ENCODE measurements at places on chromosomes 16 and 17.

DNA sequence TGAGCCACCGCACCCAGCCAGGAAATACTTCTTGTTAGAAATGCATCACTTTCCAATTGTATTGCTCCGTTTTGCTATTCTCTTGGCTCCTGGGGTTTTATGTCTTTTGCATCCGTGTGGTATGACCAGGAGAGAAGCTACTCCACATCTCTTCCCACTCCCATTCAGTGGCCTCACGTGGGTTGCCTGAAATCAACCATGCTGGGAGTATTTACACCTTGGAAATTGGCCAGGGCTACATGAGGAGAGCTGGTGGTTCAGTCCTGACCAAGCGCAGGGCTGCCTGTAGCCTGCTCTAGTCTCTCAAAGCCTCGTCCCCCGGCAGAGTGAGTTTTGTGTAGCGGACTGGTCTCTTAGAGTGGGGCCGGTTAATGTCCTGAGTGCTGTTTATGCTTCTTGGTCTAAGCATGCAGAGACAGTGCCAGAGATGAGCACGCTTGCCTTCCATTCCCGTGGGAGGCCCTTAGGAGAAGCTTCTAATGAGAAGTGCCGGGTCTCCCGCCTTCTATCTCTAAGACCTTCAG lies 3.8 kb downstream of the WFDC1 start:
- DNase-seq, result no peak

DNA sequence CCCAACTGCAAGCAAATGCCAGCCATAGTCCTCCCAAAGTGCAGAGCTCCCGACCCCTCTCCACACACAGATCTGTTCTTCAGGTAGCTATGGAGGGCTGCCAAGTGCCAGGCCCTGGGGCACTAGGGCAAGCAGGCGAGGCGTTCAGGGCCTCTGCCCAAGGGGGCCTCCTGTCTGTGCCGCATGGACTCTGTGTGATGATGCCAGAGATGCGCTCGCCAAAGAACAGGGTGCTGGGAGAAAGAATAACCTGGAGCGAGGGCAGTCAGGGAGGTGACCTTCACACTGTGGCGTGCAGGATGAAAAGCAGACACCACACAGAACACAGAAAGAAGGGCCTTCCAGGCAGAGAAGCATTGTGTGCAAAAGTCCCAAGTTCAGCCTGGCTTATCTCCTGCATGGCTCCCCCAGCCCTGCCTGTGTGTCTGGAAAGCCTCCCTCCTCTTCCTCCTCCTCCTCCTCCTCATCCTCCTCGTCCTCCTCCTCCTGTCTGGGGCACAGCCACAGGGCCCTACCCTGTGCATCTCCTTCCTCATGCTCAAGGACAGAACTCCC lies 44.2 kb downstream of the PEMT start:
- DNase-seq, result no peak

GRCh38 chr17:19812407-19812806 lies 55.3 kb downstream of the ULK2 start:
- DNase-seq, result peak; percentile 27

DNA sequence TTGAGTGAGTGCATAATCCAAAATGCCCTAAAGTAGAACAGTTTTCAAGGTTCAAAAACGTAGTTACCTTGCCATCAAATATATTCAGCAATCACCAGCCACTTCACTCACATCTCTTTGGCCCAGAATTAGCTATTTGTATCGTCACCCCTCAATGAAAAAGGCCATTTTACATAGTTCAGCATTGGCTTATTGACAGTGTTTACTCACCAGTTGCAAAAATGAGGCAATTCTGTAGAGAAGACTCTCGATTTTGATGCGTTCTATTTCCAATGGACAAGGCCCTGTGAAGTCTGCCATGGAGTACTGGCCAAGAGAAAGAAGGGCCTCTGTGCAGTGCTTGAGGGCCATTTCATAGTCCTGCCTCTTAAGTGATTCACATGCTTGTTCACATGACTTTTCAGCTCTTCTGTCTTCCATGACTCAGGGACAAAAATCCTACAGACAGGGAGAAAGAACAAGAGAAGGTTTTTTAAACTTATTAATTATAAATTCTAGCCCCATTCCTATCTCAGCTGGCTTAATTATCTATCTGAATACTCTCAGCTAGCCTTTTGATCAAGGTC lies 26.5 kb downstream of the HELZ start:
- no peak for DNase-seq

DNA sequence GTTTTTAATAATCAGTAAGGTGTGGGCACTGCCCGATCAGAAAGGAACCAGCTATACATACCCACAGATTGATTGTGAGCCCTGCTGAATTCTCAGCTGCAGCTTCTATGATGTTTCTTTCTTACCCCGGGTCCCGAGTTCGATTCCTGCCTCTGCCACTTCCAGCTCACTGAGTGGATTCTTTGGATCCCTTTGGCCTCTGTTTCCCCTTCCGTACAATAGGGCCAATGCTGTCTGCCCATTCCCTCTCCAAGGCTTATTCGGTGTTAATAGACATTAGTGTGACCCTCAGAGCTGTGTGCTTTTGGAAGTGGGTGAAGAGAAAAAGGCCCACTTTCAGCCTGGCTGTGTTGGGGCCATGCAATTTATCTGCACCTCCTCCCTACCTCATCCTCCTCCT lies 115.8 kb downstream of the IRX5 start:
- no peak for DNase-seq

GRCh38 chr17:37110746-37111145 lies 162.0 kb downstream of the AATF start:
- no peak for DNase-seq

DNA sequence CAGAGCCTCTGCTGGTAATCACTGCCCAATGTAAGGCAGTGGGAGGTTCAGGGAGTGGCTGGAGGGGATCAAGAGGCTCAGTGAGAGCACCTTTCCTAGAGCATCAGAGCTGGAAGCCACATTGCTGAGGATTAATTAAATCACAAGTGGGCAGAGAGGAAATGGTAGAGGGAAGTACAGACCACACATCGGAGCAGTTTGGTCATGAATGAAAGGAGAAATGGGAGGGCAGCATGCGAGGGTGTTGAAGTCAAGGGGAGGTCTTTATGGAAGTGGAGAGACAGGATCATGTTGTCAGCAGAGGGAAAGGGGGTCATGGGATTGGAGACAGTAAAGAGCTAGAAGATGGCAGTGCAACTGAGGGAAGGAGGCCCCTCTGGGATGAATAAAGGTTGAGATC lies 2.3 kb downstream of the CCL17 start:
- no peak for DNase-seq
